T-helper 1 cell (primary cell): ENCODE measurements at places on chromosomes 16 and 17.

DNA sequence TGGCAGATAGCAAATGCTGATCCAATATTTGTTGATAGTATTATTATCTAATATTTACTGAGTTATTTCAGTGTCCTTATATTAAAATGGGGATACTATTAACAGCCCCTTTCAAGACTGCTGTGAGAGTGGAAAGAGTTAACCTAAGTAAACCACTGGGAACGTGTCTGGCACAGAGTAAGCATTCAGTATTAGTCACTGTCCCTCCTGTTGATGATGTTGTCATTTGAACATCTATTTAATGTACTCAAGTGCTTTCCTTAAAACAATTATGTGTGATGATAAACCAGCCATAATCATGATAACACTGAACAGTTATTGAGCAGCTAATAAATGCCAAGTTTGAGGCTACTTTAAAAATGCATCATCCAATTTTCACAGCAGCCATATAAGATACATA, 135.7 kb upstream of the XYLT1 start:
- no peak for DNase-seq

- no peak for DNase-seq
Observed at GRCh38 chr17:38455288-38455915, 27.1 kb downstream of the ARHGAP23 start.

GRCh38 chr16:56781528-56781961, 51.6 kb downstream of the NUP93 start:
- DNase-seq = no peak

DNA sequence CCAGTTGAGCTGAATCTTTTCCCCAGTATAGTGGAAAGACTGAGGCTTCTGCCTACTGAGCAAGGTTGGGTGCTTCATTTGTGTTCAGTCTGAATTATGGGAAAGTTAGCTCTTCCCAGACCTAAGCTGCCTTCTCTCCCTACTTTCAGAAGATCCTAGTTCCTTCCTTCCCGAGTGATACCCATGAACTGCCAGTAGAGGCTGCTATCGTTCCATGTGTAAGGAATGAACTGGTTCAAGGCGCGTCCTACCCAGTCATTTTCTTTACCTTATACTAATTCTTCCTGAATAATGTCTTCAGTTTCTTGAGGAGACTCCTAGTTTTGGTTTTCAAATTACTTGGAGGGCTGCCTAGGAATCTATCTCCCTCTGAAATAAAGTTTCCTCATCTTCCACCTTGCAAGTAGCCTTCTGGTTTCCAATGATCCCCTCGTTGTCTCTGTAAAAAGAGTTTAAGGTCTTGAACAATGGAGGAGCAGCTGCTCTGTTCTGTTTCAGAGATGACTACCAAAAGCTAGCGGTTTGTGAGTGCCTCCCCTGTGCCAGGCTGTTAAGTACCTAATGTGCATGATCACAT, 934 bp upstream of the AOC2 start:
- DNase-seq = no peak

DNA sequence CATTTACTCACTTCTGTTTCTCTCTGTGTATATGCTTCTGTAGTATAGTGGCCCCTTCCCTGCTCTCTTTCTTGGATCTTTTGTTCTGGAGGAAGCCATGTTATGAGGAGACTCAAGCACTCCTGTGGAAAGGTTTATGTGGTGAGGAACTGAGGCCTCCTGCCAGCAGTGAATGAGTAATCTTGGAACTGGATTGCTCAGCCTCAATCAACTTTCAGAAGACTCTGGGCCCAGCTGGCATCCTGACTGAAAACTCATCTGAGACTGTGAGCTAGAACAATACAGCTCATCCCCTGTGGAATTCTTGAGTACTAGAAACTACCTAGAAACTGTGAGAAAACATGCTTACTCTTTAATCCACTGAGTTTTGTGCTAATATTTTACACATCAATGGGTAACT, 133.1 kb upstream of the ZKSCAN2 start:
- no peak for DNase-seq

DNA sequence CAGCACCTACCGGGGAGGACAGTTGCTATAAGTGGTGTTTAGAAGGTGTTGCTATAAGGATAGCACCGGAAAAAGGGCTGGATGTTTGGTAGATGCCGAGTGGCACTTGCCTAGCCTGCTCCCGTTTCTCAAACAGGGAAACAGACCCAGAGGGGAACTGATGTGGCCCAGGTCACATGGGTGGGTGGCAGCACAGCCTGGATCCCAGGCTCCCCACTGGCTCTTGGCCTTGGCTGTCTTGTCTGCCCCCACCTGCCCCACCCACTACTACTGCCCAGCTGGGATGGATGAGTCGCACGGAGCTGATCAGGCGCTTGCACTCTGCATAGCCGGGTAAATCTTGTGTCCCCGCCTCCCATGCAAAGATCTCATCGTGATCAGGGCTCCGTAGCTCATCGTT, 7.2 kb downstream of the SMTNL2 start:
- no peak for DNase-seq

GRCh38 chr16:9898124-9898523, 284.1 kb downstream of the GRIN2A start:
- no peak for DNase-seq

- DNase-seq = no peak
Observed at GRCh38 chr16:84905965-84906460, 86.2 kb downstream of the CRISPLD2 start.

DNA sequence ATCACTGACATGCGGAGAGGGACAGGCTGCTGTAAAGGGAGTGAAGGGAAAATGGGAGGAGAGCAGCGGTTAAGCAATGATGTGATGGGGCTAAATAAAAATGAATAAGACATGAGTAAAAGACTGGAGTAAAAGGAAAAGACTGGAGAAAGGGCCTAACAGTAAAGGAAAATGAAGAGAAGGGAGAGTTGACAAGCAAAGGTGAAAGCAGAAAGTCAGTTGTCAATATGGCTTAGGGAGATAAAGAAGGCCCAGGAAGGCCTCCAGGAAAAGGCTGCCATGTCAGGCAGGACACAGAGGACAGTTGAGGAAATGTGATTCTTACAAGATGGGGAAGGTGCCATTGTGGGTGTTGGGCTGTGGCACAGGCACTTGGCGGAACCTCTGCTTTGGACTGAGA, 98.9 kb upstream of the AMZ2 start:
- DNase-seq = no peak

GRCh38 chr17:75848523-75849278, 4.5 kb upstream of the UNC13D start:
- DNase-seq = peak; percentile 63

- DNase-seq = no peak
Observed at GRCh38 chr16:13379266-13379665, 477.9 kb downstream of the SHISA9 start.

DNA sequence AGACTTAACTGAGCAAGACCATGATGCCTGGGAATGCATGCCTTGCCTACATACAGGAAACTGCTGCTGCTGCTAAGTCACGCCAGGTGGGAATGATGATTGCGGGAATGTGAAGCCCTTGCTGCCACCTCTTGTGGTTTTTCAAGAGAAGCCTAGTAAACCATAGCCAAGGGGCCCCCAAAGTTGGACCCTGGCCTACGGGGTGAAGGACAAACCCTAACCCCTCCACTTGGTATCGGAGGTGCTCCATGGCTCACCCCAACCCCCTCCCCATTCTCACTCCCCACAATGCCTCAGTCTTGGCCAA, 233.9 kb downstream of the ZNF423 start:
- no peak for DNase-seq
